ENCODE measurements at places on chromosomes 6 and 20.

GRCh38 chr6:41718828-41719227, 16.6 kb downstream of the TFEB start:
- DNase-seq = no peak

- DNase-seq = no peak
These were observed 126.2 kb upstream of the SSTR4 start for GRCh38 chr20:22908944-22909343.

DNA sequence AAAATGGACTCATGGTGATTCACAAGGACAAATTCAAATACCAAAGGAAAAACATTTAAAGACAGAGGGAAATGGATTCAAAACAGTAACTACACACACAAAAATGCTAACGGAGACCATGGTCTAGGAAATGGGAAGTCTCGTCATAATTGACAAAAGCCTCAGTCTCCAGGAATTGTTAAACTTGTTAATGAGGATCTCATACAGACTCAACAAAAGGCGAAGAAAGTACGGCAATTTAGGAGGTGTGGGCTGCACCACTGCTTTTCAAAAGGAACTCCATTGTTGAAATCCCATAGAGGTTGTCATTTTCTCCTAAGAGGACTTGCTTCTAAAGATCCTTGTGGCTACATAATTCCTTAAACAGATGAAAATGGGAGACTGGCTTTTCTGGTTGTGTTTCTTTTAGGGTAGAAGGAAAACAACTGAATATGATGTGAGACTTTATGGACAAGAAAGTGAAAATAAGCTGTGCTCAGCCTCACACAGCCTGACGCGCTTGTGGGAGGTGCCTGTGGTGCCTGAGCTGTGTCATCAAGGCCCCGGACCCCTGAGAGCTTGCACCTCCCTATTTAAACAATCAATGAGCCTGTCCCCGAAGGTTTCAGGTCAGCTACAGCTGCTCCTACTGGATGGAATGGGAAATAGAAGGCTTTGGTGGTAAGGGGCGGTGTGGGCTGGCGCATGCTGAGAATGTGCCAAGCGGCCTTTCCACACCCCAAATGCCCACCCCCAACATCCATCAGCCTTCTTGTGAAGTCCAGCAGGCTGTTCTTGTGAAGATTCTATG, 2.5 kb upstream of the CLDN20 start:
- no peak for DNase-seq

GRCh38 chr6:162907876-162908481, 180.2 kb downstream of the PACRG start:
- DNase-seq = no peak

DNA sequence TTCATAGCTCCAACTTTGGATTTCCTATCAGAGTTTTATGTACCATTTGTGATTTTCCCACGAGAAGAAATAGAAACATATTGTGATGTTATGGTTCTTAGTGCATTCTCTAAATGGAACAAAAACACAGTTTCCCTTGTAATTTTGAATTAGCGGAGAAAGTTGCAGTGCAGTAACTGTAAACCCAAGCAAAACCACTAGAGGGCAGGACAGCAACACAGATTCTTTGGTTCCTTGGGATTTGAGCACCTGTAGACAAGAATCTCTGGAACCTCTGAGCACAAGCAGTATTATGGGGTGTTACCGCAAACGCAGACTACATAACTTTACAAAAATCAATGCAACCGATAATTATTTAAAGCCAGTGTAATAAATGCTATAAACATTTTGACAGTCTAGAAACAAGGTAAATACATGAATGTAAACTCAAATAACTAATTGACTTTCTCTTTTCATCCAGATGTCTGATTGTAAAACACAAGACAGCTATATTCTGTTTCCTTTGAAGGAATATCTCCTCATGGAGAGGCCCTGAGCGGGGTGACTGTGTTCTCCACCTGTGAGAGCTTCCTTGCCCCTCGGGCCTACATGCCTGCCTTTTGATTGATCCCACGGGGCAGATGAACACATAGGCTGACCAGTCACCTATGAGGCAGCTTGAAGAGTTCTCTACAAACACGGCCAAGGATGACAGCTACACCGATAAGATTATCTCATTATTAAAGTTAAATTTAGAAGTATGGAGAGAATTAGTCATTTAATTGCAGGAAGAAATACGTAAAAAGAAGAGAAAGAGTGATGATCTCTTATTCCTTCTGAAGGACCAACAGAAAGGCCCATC, 67.5 kb upstream of the COL21A1 start:
- DNase-seq = peak; percentile 44

DNA sequence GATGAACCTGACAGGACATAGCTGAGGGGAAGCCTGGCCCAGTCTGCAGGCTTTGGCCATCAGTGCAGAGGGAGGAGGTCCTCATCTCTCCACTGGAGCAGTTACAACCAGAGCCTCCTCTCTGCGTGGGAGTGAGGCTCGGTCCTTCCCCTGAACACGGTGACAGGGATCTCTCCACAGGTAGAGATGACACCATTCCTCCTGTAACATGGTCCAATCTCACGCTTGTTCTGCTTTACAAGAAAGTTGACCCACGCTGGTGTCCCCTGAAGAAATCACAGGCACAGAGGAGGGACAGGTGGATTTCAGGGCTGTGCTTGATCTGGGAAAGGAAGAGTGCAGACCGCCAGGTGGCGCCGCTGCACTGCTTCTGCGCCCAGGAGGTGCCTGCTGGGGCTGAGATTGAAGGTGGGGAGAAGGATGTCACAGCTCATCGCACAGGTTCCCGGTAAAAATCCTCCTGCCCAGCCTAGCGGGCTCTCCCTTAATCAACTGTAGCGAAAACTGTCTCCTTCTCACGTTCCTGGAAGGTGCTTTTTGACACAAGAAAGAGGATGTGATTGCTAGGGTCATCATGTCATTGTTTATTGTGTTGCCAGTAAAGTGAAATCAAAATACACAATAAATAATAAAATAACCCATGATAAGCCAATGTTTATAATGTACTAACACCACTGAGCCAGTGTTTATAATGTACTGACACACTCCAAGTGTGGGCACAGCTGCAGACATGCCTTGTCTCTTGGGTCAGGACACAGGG, 20.4 kb downstream of the HLA-G start:
- peak; percentile 62 for DNase-seq

DNA sequence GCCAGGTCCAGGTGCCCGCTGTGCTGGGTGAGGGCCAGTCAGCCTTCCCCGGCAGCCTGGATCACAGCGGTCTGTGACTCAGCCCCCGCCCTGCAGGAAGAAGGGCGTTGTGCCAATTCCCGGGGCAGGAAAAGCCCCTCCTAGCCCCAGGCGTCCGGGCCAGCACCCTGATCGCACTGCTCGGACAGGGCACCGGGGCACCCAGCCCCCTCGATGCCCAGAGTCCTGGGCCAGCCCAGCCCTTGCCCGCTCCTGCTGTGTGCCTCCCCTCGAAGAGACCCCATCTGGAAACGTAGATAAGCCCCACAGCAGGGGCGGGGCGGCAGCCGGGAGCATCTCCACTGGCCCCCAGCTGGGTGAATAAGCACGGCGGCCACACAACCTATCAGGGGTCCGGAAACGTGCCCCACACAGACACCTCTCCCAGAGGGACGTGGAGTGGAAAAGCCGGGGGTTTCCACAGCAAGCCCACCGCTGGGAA, 9.9 kb downstream of the LAMA5 start:
- peak; percentile 73 for DNase-seq

DNA sequence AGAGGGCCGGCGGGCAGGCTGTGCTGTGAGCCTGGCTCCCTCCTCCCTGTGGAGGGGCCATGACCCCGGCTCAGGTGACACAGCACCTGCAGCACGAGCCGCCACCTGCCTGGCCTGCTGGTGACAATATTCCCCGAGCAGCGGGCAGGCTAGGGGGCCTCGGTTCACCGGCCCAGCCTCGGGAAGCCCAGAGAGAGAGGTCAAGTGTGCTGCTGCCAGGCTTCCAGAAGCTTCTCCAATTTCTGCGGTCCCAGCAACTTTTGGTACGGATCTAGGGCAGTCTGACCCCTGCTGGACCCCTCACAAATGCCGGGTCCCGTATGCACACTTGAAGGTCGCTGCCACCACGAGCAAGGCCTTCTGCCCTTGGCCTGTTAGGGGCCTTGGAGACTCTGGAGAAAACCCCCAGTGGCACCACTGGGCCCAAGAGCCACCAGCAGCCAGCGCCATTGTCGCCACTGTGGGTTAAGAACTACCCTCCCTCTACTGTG, 38.6 kb upstream of the NOL4L start:
- no peak for DNase-seq

GRCh38 chr20:3400260-3401155, 7.0 kb downstream of the DNAAF9 start:
- DNase-seq = peak; percentile 12

GRCh38 chr6:130178692-130179091, 44.1 kb downstream of the SAMD3 start:
- no peak for DNase-seq

DNA sequence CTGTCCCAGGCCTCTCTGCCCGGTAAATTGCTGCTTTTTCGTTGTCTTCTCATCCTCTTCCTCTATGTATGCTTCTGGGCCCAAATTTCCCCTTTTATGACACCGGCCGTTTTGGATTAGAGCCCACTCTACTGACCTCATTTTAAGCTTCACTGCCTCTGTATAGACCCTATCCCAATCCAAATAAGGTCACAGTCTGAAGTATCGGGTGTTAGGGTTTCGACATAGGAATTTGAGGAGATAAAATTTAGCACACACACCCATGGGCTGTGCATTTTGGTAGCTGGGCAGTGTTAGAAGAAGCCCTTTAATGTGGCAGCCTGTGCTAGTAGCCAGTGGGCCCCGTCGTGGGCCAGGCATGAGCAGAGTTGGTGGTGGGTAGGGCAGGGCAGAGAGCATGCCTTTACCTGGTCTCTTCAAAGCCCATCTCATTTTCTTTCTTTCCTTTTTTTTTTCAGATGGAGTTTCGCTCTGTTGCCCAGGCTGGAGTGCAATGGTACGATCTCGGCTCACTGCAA, 27.9 kb upstream of the EZR start:
- DNase-seq = no peak
